ENCODE measurements at places on chromosomes 4 and X.

- DNase-seq, result no peak
These were observed 175.6 kb downstream of the SNCA start for GRCh38 chr4:89661173-89661899.

GRCh38 chrX:107565931-107566603 lies 62.2 kb upstream of the PRPS1 start:
- DNase-seq, result no peak

DNA sequence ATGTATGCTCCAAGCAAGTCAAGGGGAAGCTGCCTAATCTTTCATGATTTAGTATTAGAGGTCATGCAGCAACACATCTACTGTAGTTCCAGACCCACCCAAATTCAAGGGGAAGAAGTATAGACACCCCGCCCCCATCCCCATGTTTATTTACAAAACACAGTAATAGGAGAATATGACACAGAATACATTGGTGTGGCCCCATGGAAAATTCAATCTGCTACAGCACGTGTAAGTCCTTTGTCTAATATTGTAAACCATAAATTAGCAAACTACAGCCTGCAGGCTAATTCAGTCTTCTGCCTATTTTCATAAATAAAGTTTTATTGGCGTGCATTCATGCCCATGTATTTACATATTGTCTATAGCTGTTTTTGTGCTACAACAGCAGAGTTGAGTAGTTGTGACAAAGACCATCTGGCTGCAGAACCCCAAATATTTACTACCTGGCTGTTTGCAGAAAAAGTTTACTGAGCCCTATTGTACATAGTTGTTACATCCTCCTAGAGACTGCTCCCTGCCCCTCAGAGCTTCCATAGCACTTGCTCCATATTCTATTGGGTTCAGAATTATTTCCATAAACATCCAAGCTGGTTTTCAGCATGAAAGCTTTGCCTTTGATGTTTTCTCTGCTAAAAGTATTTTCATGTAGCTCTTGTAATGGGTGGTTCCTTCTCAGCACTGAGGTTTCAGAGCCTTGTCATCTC lies 326.8 kb upstream of the CPEB2 start:
- no peak for DNase-seq

DNA sequence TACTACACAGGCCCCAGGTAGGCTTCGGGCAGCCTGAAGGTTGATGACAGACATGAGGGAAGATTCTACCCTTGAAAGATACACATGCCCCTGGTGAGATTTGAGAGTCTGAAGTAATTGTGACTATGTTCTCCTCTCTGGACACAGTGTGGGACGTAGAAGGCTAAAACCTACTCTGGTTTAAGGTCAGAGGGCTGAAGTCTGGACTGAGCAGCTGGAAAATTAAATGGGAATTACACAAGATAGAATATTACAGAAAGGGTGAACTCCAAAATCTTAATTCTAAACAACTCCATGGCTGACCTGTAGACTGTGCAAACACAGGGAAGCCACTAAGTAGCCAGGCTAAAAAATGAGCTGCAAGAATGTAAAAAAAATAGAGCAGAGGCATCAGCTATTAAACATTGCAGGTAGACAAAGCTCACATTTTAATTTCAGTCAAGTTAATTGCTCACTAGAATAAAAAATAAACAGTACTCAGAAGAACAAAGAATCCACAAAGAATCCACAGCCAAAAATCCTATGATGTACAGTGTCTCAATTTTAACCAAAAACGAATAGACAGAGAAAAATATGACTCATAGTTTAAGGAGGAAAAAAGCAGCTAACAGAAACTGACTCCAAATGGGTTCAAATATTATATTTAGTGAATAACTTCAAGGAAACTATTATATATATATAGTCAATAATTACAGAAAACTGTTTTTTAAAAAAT lies 170.4 kb downstream of the PCDH18 start:
- no peak for DNase-seq

DNA sequence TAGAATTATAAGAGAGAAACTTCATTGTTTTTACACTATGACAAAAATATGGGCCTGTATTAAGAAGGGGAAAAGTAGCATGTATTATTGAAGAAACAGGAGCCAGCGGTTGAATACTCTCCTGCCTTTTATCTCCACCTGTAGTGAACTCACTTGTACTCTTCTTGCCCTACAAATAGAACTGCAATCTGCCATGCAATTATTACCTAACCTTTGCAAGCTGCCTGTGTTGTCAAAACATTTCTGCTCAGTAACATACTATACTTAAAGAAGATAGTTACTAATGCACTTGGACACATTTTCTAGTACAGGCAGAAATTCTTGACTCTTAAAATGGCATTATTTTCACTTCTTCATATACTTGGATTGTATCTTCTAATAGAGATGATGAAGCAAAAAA lies 818.4 kb upstream of the GRID2 start:
- no peak for DNase-seq

GRCh38 chr4:56906489-56907393 lies 959 bp upstream of the REST start:
- DNase-seq, result no peak

DNA sequence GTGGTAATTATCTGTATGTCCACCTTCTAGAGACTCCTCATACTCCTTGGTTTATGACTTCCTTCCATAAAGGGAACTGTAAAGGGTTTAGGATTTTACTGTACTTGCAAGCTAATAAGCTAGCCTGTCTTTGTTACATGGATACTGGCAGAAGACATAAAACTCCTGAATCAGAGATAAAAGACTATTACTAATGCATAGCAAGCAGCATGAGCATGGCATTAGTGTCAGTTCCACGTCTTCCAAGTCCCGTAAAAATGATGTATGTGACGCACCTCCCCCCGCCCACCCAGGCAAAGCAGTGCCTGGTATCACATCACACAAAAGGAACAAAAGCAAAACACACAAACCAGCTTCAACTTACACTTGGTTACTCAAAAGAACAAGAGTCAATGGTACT lies 71.0 kb downstream of the SLC10A6 start:
- DNase-seq, result no peak

- DNase-seq, result no peak
These were observed 980 bp upstream of the FHDC1 start for GRCh38 chr4:152935143-152935542.

GRCh38 chrX:101417190-101417589 lies 9.2 kb downstream of the HNRNPH2 start:
- DNase-seq, result no peak

GRCh38 chr4:52983563-52984303 lies 121.6 kb downstream of the RASL11B start:
- DNase-seq, result no peak

DNA sequence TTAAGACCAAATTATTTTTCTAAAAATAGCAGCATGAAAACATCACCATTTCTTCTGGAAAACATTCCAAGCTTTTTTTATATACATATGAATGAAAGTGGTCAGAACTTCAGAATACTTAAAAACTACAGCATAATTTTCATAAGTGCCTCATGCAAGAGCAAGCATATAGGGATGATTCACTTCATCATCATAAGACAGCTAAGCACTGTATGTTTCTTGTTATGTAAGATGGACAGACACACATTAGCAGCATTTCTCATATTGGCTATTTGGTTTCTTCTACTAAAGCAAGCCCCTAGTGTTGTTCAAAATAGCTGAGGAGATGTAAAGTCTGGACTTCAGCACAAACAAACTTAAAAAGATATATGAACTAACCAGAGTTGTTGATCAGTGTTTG lies 213.1 kb upstream of the NOCT start:
- no peak for DNase-seq

DNA sequence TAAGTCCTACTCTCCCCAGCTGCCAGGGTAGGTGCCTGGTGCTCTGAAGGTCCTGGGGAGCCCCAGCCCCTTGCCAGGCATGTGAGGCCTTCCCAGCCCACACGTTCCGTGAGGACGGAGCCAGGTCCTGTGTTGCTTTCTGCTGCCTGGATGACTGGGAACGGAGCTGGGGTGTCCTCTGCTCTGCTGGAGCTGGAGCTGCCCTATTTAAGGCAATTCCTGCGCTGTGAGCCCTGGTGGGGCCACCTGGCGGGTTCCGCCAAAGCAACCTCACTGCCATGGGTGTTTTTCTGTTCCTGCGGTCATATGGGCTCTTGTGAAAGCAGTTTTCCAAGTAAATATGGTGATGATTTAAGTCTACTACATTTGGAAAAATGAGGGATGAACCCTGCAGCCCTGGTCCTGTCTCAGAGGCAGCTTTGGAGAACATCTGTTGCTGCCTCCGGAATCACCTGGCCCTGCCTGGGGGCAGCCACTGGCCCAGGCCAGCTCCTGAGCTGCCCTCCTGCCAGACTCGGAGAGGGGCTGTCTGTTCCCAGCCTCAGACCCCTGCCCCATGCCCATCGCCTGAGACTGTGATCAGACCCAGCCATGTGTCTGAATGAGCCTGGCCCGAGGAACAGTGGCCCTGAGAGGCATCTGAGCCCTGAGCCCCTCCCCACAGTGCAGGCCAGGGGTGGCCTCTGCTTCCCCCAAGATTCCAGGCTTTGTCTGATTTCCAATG lies 33.2 kb downstream of the FGFRL1 start:
- no peak for DNase-seq

DNA sequence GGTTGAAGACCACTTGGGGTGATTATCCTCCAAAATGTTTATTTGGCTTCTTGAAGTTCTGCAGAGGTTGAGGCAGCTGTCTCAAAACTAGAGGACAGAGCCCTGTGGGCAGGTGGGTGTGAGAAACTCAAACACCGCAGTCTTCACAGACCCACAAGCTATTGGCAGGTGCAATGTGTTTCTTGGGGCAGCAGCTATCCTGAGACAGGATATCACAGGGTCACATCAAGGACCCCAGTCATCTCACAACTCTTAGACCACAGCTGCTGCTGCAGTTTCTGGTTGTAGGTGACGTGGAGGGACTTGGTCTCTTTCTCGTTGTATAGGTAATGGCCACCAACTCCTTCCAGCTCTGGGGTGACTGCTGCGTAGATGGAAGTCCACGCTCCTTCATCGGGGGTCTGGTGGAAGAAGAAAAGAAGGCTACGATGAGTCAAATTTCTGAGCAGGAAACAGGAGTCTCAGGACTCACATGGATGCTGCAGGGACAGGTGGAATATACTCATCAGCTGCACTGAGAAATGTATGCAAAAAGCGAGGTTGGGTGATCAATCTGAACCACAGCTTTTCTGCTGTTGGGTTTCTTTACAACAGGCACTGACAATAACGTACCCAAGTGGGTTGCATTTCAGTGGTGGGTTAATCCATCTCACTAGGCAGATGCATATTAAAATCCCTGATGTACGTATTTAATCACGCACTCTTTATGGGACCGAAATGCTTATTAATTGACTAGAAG lies 279.8 kb downstream of the DHRSX start:
- DNase-seq, result no peak

DNA sequence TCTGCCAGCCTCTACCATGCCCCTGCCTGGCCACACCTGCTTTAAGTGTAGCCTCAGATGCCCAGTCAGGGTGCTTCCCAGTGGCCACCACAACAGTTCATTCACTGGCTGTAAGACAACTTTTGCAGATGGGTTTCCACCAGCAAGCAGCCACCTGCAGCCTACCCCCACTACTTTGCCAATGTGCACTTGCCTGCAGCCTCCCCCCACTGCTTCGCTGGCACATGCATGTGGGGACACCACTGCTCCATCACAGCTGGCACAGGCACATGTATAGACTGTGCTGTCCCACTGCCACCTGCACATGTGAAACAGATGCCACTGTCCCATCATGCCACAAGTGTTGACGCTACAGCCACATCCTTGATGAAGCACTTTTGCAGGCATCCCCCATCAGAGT lies 723.9 kb downstream of the SH3BGRL start:
- DNase-seq, result no peak

DNA sequence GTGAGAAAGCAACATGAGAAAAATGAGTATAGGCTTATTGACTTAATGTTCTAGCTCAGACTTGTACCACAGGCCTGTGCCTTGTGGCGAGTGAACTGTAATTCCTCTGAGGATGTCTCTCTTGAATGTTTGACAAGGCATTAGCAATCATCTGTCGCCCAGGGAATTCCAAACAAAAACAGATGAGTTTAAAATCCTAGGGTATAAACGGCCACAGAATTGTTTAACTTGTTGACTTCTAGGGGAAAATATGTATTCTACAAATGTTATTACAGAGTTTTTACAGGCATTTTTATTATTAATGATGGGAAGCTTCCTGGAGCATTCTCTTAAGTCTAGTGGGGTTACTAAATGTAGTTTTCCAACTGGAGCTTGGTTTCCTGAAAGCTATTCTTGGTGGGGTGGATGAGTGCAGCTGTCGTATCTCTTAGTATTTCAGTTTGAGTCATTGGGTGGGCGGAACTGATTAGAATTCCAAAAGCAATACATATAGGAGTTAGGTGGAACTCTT lies 40.6 kb downstream of the ARHGAP10 start:
- DNase-seq, result no peak

DNA sequence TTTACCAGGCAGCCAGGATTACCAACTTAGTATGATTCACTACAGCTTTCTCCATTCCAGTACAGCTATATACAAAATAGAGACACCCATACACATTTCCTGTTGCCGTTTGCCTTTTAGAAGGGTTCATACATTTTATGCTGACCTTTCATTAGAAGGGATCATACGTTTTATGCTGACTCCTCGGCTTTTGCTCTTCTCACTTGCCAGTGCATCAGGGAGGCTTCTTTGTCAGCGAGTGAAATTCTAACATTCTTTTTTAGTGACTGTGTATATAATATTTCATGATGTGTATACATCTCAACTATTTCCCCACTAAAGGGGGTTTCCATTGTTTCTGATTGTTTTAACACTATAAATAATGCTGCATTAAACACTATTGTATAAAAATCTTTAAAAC lies 552.6 kb downstream of the TRIML1 start:
- no peak for DNase-seq

- no peak for DNase-seq
These were observed 26.8 kb downstream of the AFAP1 start for GRCh38 chr4:7912826-7913225.

DNA sequence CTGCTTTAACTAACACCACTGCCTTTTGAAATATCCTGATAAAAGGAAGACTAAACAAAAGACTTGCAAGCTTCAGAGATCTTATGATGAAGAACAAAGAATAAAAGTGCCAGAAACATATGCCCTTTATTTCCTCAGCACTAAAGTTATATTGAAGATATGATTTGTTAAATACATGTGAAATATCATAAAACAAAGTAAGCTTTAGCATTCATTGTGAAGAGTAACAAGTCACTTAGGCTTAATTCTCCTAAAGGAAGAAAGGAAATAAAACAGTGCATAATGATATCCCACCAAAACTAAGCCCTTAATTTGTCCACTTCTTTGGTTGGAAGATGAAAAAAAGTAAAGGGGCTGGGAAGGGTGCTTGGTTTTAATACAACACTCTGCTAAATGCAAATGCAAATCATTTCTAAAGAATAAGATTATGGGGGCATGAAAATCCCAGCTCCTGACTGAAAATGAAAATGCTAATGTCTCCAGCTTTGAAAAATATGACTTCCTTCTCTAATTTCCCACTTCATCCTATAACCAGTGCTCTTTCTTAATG lies 227.2 kb downstream of the FAT4 start:
- DNase-seq, result no peak

DNA sequence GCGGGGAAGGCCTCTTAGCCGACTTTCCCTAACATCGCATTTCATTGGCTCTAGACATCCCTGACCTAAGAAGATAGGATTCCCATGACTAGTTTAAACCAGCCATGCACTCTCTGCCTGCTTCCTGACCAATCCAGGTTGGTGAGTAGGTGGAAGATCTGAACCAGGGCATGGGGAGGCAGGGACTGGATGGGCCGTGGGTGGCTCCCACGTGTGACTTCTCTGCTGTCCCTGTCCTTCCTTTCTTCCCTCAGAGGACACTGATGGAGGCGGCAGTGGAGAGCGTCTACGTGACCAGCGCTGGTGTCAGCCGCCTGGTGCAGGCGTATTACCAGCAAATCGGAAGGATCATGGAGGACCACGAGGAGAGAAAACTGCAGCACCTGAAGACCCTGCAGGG lies 90.7 kb downstream of the EVC start:
- DNase-seq, result no peak
